GM12878 (cell line): ENCODE measurements at places on chromosomes 5 and 9.

DNA sequence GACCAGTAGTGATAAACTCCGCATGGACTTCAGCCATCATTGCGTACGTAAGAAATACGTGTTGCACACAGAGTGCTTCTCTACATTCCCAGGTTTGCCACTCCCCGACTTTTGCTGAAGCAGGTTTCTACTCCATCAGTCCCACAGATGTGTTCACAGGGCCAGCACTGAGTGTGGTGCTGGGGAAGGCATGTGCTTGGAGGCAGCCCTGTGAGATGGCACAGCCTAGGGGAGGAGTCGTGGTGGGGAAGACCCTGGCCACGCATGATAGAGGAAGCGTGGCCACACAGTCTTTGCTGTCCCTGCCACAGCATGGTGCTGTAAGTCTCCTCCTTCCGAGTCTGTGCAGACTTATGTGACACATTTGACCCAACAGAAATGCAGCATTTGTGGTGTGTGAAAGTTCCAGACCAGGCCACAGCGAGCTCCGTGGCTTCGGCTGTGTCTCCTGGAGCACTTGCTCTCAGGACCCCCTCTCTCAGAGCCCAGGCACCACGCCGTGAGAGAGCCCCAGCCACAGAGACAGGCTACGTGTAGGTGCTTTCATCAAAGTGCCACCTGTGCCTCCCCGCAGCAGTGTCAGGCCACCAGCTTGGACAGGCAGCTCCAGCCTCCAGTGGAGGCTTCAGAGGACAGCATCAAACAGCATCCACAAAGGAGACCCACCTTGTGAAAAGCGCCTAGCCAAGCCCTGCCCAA lies 197.8 kb downstream of the AUH start:
- no peak for DNase-seq

DNA sequence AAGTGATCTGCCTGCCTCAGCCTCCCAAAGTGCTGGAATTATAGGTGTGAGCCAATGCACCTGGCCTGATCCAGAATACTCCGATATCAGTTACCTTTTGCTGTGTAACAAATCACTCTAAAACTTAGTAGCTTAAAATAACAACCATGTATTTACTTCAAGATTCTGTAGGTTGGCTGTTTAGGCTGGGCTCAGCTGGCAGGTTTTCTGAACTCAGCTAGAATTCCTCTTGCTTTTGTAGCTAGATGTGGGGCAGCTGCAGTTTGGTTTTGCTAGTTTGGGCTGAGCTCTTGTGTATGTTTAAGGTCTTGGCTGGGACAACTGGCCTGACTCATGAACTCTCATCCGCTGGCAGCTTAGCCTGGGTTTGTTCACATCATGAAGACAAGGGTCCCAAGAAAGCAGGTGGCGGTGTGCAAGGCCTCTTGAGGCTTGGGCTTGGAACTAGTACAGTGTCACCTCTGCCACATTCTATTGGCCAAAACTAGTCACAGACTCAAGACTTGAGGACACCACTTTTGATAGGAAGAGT lies 138.3 kb upstream of the SHB start:
- no peak for DNase-seq

DNA sequence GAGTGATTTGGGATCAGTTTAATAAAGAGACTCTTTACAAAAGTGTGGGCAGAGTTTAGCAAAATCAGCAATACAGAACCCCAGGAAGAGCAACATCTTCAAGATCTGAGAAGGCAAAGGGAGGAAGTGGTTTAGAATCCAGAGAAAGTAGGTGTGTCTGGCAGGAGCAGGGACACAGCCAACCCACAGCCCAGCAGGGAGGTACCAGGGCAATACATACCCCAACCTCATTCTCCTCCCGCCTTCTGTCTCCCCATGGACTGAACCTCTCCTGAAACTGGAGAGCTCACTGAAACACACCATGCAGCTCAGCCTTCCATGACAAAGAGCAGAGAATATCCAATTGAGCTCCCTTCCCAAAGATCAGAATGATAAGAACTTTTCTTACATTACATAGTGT lies 283.4 kb downstream of the PRELID2 start:
- no peak for DNase-seq

GRCh38 chr5:18111906-18112465 lies 477.7 kb downstream of the TAF11L14 start:
- no peak for DNase-seq

GRCh38 chr5:143968071-143968878 lies 156.3 kb downstream of the HMHB1 start:
- peak; percentile 34 for DNase-seq

- DNase-seq, result no peak
Measured at GRCh38 chr5:158317507-158317906, 458.6 kb upstream of the CLINT1 start.

DNA sequence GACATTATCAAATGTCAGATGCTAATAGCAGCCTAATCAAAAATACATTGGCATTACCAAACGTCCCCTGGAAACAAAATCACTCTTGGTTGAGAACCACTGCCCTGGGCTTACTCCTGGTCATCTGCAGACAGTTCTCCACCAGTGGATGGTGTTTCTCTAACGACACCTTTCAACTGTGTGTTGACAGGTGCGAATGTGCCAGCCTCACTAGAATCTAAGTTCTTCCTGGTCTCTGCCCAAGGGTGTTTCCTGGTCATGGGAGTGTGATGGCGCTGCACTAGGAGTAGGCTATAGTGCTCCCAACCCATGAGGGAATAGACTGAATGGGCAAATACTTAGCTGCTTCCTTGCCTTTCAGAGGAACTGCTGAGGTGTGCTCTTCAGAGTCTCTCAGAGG lies 105.9 kb downstream of the MRPS27 start:
- DNase-seq, result no peak

GRCh38 chr9:108052431-108053080 lies 563.0 kb upstream of the KLF4 start:
- no peak for DNase-seq
